Dermis lymphatic vessel endothelial cell (primary cell): ENCODE measurements at places on chromosomes 16 and 17. TPM values are rescaled to one million over a fixed set of nuclear protein-coding genes. Genes with fewer than 3 reads are reported as not detected.

The PITPNC1 gene
- 22.4 and 32.0 TPM in 2 replicates for total RNA-seq

The MMP15 gene
- 3.8 and 5.6 TPM in 2 replicates for total RNA-seq

The ALDH3A1 gene
- total RNA-seq, result 0.09 and 0.33 TPM in 2 replicates

The WNT9B gene
- not detected in 2 replicates for total RNA-seq

The BCAR1 gene
- 73.8 and 83.2 TPM in 2 replicates for total RNA-seq

The GAST gene
- total RNA-seq, result not detected in 2 replicates
